Stimulated activated CD4-positive, alpha-beta T cell treated with anti-CD3 and anti-CD28 coated beads, Interleukin-12 subunit alpha, Interleukin-12 subunit beta, amount 100 ng/mL, for 24 hours (primary cell): ENCODE measurements at places on chromosomes 11 and 22.

GRCh38 chr11:32429477-32429876, 5.9 kb downstream of the WT1 start:
- DNase-seq: no peak

GRCh38 chr22:35879351-35879750, 149.3 kb downstream of the RBFOX2 start:
- DNase-seq: no peak

DNA sequence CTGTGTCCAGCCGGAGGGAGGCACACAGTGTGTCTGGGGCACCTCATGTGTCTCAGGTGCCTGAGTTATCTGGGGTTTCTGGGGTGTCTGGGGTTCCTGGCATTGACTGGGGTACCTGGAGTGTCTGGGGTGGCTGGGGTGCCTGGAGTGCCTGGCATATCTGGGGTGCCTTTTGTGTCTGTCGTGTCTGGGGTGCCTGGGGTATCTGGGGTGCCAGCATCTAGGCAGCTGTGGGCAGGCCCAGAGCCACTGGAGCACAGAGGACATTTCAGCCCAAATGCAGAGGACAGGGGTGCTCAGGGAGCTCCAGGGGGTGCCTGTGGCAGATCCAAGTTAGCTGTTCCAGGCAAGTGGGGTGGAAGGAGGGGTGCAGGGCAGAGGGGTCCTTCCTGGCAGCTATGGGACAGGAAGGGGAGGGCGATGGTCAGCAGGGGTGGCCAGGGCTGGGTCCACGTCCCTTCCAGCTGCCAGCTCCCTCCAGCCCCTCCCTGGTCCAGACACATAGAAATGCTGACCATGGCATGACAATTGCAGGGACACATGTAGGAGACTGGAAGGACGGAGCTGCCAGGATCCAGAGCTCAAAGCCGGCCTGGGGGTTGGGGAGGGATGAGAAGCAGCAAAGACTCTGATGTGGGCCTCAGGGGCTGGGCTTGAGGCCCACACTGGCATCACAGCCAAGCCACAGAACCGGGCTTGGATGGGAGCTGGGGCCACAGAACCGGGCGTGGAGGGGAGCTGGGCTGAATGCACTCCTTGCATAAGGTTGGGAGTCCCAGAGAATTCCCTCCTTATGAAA, 133.0 kb downstream of the BRD1 start:
- DNase-seq: no peak

DNA sequence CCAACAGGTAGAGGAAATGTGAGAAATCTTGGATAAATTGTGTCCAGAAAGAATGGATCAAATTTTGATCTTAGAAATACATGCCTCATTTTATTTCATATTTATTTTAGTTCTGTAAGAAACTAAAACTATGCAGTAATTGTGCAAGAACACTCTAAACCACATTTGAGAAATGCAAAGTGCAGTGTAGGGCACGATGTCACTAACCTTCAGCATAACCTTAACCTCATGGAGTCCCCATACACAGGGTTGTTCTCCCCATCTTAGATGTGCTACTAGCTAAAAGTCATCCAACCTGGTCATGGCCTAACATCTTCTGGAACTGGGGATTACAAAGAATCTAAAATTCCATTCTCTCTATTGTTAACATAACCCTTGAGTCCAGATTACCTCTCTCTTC, 48.4 kb upstream of the ARHGAP42 start:
- DNase-seq: no peak

- DNase-seq: no peak
Measured at GRCh38 chr11:43936076-43936475, 6.4 kb upstream of the C11orf96 start.

DNA sequence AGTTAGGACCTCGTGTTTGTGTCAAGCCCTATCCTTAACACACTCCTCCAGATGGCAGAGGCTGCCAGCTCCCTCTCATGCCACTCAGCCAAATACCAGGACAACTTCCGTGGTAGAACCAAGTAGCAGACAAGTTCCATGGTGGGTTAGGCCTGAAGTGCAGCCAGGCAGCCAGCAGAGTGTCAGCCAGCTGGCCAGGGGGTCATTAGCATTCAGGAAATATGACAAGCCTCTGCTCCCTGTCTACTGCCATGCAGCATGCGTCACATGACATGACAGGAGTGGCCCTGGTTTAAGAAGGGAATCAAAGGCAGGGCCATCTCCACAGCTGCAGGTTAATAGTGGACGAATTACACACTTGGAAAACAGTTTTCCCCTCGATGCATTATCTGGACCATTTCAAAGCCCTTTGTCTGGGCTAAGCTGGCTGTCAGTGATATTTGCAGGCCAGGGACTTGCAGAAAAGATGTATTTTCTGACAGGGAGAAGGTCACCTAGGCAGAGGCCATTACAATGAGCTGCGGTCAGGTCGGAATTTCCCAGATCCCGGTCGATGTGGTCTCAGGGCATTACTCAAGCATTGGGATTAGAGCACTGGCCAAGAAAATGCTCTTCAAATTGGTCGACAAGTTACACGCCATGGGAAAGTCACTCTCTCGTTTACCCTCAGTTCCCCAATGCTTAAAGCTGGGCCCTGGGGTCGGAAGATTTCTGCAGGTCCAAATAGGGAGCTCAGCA, 461.7 kb upstream of the CADM1 start:
- no peak for DNase-seq

- no peak for DNase-seq
Measured at GRCh38 chr22:35947794-35948425, 80.7 kb downstream of the RBFOX2 start.

DNA sequence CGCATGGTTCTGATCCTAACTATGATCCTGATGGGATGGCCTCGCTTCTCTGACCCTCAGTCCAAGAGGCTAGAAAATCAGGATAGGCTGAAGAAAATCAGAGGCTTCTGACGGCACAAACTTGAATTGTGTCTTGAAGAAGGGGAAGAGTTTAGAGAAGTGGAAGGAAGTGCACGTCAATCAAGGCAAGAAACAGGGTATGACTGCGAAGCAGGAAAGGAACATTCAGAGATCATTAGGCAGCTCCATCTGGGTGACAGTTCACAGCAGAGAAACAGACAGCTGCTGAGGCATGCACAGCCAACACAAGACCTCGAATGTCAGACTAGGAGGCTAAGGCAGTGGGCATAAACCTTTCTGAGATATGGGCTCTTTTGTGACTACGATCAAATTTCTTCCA, 29.3 kb downstream of the CLPB start:
- DNase-seq: no peak

- DNase-seq: no peak
Measured at GRCh38 chr22:33771136-33771535, 149.1 kb downstream of the LARGE1 start.

DNA sequence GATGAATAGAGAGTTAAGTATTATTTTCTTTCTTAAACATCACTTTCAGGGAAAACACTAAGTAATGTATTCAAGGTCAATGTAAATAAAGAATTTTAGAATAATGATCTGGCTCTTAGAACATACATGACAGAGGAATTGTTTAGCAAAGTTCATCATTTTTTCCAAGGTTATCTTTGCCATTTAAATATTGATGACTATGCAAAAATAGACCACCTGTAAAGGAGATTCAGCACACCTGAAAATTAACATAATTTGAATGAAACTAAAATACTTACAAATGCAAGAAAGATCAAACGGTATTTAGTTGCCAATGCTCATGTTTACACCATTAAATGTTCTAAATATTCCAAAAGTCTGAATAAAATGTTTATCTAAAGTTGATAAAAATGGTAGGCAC, 782.6 kb upstream of the CHORDC1 start:
- no peak for DNase-seq

GRCh38 chr11:11512929-11513328, 108.9 kb downstream of the GALNT18 start:
- DNase-seq: no peak

DNA sequence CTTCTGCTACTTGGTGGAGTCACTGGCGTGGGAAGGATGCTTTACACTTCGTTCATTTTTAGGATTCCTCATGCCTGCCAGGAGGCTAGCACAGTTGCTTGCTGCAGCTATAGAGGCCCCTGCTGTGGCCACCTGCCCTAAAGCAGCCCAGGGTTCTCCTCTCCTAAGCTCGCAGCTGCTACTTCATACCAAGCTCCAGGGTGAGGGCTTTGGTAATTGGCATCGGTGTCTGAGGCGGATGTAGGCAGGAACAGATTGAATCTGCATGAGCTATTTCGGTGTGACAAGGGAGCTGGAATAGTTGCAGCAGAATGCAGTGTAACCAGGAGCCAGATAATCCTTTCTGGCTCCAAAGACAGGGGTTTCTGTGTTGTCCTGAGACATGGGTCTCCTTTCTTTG, 133.1 kb downstream of the MICAL2 start:
- DNase-seq: no peak

GRCh38 chr11:86999859-87000753, 37.6 kb upstream of the TMEM135 start:
- DNase-seq: no peak

DNA sequence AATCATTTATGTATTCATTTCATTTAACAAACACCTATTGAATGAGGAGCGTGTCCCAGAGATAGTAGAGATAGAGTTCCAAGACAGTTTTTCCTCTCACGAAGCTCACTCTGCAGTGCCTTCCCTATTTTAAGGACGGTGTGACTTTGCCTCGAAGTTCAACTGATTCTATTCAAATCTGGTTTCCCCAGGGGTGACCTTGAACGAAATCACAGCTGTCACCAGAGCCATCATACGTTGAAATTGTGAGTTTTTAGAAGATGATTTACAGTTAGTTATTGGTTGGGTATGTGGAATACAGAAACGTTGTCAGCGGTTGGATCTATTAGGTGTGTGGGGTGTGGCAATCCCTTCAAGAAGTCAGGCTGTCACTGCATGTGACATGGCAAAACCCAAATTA, 33.9 kb upstream of the SESN3 start:
- no peak for DNase-seq

DNA sequence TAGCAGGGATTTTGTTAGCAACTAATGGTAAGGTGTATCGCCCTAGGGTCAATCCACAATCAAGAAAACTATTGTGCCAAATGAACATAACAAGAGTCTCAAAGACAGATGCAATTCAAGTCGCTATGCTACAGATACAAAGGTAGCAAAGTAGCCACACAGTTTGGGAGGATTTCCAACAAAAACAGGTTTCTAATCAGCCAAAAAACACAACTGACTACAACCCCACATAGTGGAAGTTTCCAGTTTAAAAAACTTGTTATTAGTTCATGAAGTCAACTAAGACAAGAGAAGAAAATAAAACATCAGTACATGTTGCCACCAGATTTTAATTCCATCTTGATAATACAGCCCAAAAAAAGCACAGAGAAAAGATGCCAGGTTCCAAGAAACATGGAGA, 38.0 kb downstream of the MYH9 start:
- DNase-seq: no peak

DNA sequence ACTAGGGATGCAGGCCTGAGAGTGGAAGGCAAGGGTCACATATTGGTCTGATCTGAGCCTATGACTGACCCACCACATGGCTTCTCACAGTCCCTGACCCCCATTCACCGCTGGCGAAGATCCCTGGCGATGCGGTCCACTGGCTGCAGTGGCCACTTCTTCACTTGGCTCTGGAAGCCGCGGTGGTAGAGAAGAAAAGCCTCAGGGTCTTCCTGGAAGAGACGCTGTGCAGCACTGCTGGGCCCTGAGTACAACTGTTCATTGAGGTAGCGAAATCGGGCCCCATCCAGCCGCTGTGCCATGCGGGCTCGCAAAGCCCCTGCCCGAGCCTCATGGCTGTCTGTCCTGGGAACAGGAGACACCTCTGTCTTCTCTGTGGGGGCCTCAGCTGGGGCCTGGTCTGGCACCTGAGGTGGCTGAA, 2.4 kb downstream of the RRP8 start:
- no peak for DNase-seq

GRCh38 chr11:86101941-86102407, 33.1 kb upstream of the PICALM start:
- no peak for DNase-seq

DNA sequence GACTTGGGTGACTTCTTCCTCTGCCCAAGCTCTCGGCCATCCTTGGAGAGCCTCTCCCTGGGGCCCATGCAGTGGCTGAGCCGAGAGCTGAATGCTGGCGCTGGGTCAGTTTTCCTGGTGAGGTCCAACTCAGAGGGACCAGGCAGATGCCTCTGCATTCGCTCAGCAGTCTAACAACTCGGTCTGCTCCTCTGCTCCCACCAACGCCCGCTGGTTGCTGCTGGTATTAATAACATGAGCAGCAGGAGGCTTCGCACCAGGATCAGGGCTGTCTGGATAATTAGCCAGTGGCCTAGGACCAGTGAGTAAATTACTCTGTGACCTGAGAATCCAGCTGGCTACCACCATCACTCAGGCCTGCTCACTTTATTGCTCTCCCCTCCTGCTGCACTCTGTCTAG, 77.7 kb upstream of the FAM181B start:
- DNase-seq: no peak
